ENCODE measurements at places on chromosomes 7 and 10. TPM values are rescaled to one million over a fixed set of nuclear protein-coding genes. Genes with fewer than 3 reads are reported as not detected.

The ZNF853 gene
- 8.1 TPM for total RNA-seq

The CALML5 gene
- not detected for total RNA-seq

The PPP1R17 gene
- not detected for total RNA-seq

The TOMM7 gene
- total RNA-seq: 235 TPM

The C10orf105 gene
- total RNA-seq: 0.24 TPM

The ITPRID1 gene
- not detected for total RNA-seq

The TMEM270 gene
- not detected for total RNA-seq

The SEMA4G gene
- 1.1 TPM for total RNA-seq

The ZNF467 gene
- total RNA-seq: 10.9 TPM

The GATA3 gene
- total RNA-seq: 1.00 TPM

The TMEM130 gene
- 1.6 TPM for total RNA-seq

The CFTR gene
- total RNA-seq: not detected

DNA sequence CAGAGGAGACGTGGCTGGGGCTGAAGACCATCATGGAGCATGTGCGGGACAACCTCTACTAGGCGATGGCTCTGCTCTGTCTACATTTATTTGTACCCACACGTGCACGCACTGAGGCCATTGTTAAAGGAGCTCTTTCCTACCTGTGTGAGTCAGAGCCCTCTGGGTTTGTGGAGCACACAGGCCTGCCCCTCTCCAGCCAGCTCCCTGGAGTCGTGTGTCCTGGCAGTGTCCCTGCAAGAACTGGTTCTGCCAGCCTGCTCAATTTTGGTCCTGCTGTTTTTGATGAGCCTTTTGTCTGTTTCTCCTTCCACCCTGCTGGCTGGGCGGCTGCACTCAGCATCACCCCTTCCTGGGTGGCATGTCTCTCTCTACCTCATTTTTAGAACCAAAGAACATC, 22.0 kb upstream of the CPA5 start:
- DNase-seq: no peak

GRCh38 chr7:36607721-36608095, 116.6 kb downstream of the AOAH start:
- DNase-seq: no peak

- DNase-seq: no peak
Measured at GRCh38 chr7:124752310-124752709, 13.3 kb downstream of the GPR37 start.

- DNase-seq: no peak
Measured at GRCh38 chr7:126988022-126988421, 264.7 kb downstream of the GRM8 start.

GRCh38 chr7:13257661-13258060, 570.2 kb downstream of the ARL4A start:
- DNase-seq: no peak

- peak; percentile 26 for DNase-seq
Measured at GRCh38 chr7:151211155-151211772, 976 bp upstream of the H2BK1 start.

DNA sequence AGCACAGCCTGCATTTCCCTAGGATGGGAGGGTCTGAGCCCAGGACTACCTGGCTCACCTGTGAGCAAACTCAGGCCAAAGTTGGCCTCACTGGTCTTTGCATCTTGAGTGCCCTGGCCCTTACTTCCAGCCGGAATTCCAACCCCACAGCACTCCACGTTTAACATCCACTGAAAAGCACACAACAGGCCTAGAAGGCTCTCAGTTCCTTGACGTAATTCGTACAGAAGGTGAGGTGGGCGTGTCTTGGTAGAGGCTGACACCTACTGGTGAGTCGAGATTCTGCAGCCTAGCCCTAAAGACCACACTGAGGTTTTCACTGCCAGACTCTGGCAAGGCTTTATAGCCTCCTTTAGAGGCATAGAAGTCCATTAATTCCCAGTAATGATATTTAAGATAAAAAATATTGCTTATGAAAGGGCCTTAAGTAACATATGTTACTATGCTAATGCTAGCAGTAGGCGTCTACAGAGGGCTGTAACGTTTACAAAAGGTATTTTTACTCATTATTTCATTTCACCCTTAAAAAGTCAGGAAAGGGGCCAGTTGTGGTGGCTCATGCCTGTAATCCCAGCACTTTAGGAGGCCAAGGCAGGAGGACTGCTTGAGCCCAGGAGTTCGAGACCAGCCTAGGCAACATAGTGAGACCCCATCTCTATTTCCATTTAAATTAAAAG, 95.8 kb downstream of the HIP1 start:
- DNase-seq: no peak

- DNase-seq: no peak
Measured at GRCh38 chr7:123635551-123636359, 19.9 kb upstream of the LMOD2 start.

- DNase-seq: peak; percentile 73
Measured at GRCh38 chr7:143385891-143386781, 5.0 kb downstream of the ZYX start.

- DNase-seq: no peak
Measured at GRCh38 chr7:42671627-42672026, 240.2 kb downstream of the C7orf25 start.

- DNase-seq: no peak
Measured at GRCh38 chr7:121175826-121176225, 153.0 kb upstream of the WNT16 start.

DNA sequence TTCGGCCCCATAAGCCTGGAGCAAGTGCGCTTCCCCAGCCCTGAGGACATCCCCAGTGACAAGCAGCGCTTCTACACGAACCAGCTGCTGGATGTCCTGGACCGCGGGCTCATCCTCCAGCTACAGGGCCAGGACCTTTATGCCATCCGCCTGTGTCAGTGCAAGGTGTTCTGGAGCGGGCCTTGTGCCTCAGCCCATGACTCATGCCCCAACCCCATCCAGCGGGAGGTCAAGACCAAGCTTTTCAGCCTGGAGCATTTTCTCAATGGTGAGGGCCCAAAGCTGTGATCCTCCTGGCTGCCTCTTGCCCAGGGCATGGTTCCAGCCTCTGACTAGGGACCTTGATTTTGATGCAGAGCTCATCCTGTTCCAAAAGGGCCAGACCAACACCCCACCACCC, 10.1 kb downstream of the IRF5 start:
- DNase-seq: no peak

DNA sequence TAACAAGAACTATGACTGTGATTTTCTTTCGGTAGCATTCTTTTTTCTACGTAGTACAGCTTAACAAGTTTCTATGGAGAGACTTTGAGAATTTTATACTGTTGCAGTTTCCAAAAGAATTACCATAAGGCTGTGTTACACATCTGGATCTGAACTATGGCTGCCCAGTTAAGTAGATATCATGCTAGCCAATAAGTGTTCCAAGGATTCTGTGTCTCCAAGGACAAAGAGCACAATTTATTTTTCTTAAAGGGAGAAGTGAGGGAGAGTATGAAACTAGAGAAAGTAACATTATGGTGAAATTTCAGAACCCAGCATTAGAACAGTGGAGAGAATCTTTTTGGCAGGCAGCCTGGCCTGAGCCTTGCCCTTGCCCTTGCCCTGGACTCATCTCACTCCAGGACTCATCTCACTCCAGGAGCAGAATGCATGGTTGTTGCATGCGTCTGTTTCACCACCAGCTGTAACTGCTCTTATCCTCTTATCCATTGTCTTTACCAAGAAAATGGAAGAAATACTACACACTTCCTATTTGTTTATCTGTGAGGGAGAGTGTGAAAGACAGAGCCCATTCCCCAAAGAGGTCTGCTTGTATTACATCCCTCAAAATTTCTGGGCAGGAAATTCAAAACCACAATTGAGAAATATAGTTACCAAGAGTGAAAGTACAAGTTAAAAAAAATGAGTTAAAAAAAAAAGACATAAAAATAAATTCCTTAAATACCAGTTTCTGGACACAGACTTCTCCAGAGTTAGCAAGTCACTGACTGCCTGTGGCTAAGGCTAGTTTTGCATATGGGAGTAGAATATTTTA, 1067.5 kb downstream of the NRG3 start:
- peak; percentile 82 for DNase-seq

DNA sequence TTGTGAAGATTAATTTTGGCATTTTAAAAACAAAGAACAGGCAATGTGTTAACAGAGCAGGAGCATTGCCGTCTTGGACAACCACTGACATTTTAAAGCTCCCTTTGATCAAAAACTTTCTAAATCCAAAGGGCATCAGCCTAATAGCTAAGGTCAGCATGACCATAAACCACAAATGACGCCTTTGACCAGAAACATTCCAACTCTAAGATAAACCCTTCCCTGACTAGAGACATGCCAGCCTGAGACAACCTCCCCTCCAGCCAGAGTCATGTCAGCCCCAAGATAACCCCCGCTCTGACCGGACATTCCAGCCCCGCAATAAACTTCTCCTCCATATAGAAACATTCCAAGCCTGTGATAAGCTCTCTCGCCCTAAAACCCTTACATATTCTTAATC, 949.4 kb upstream of the POT1 start:
- DNase-seq: no peak

GRCh38 chr10:69632516-69633199, 2.6 kb downstream of the FAM241B start:
- DNase-seq: no peak

- no peak for DNase-seq
Measured at GRCh38 chr7:50282813-50283605, 21.5 kb upstream of the IKZF1 start.

DNA sequence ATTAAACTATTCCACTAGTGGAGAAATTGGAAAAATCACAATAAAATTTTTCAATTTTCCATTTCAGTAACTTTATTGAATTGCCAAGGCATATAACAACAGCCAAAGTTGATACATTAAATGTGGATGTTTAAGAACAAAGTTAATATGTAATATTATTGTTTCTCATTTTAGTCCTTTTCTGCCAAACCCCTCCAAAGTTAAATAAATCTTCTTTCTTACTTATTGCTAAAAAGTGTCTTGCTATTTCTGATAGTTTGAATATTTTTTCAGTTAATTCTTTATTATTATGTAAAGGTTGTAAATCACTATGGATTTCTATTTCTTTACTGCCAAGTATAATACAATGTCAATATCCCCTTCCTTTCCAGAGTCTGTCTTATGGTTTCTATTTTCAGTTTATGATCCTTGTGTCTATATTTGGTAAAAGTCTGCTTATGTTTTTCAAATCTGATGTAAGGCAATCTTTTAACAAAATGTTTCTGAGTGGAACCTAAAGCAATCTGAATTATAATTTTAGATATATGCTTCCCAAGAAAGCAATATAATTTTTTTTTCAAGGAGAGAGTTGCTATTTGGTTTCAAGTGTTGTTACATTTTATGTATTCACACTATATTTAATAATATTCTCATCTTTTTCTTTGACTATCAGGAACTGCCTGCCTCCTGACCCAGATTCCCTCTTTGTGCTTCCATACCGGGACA, 80.3 kb upstream of the RHOBTB1 start:
- DNase-seq: no peak

DNA sequence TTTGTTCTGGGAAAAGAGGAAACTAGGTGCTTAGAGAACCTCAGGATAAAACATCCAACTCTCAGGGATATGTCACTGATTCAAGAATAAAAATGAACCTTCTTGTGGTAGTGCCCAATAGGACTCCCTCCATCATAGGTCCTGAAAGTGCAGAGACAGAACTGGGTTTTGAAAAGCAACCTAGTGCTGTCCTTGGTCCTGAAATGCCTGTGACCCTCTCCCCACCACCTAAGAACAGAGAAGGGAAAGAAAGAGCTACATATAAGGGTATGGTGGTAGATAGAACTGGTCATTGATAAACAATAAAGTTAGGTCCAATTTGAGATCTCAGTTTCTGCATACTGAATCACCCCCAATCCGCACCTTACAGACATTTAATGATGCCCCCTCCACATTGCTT, 953.3 kb downstream of the XPNPEP1 start:
- DNase-seq: no peak

DNA sequence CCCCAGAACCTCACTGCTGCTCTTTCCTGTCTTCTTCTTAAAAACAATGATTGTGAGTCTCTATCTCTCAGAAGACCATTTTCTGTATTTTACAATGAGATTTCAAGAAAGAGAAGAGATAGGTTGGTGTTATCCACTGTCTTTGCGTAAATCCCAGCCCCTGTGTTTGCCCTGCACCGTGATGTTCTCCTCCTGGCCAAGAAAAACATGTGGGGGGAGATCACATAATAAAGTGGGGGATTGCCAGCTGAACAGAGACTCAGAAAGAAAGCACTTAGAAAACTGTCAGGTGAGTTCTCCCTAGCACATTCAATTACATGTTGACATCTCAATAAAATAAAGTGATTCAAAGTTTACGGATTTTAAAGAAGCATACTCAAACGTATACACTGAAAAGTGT, 105.0 kb upstream of the PITRM1 start:
- no peak for DNase-seq
